Right lung (tissue), 10 donors: ENCODE measurements at places on chromosomes 3 and 15. TPM values are rescaled to one million over a fixed set of nuclear protein-coding genes. Genes with fewer than 3 reads are reported as not detected.

Gene ACOX2
- 62.0 TPM for polyA plus RNA-seq

Gene KLF15
- 7.8 TPM for polyA plus RNA-seq

Gene PLA2G4D
- 0.12 TPM for polyA plus RNA-seq

Gene LARP6
- polyA plus RNA-seq = 14.8 TPM

Gene SCN11A
- 0.67 TPM for polyA plus RNA-seq

Gene ECE2
- 0.13 TPM for polyA plus RNA-seq

Gene CLDN18
- polyA plus RNA-seq = 59.9 TPM

Gene ANKRD63
- not detected for polyA plus RNA-seq

Gene GABRB3
- 1.8 TPM for polyA plus RNA-seq

Gene GPR27
- 2.9 TPM for polyA plus RNA-seq

Gene GPR160
- polyA plus RNA-seq = 11.8 TPM

Gene ROBO1
- 107 TPM for polyA plus RNA-seq

Gene SLC9C1
- 0.85 TPM for polyA plus RNA-seq

Gene CTXND1
- polyA plus RNA-seq = 19.7 TPM
